ENCODE measurements at places on chromosomes 2 and 18.

- peak; percentile 13 for DNase-seq
These were observed 910 bp downstream of the SRSF7 start for GRCh38 chr2:38750011-38750890.

- no peak for DNase-seq
These were observed 293.2 kb upstream of the FIGN start for GRCh38 chr2:164028814-164029534.

- DNase-seq, result no peak
These were observed 894 bp upstream of the GCC2 start for GRCh38 chr2:108447947-108448677.

DNA sequence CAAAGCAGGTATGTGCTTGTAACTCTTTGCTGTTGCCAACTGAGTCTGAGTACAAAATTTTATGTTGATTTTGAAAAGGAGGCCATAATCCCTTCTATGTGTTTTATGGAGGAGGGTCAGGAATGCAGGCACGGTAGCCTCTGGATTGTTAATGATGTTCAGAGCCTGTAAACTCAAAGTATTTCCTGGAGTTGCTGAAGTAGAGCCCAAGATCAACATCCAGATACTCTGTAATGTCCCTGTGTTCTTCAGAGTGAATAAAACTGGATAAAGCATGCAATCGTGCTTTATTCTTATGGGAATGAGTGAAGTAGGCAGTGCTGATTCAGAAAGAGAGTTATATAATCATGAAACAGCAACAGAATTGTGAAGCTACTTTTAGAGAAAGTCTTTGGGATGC, 61.8 kb upstream of the CHRNA1 start:
- no peak for DNase-seq

- no peak for DNase-seq
These were observed 657.3 kb upstream of the LINC00305 start for GRCh38 chr18:64806232-64806631.

DNA sequence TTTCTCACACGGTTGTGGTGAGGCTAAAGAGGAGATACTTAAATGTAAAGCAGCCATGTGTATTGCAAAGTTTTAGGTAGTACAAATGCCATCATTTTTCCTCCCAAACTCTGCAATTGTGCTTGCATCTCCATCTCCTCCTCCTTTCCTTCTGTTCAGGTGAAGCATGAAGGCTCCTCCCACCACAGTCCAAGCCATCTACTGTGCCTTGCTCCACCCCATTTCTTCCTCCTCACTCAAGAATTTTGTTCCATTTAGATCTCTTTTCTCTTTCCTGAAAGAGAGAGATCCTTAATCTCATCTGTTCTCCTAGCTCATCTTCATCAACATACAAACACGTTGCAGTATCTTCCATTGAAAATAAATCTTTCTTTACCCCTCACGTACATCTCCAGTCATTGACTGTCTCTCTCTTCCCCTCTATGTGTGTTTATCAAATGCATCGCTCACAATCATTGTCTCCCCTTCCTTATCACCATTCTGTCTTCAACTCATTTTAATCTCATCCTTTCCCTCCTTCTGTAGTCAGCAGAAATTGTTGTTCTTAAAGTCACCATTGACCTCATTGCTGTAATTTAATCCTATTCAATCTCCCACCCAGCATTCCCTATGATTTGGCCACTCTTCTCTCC, 392.1 kb downstream of the RAD51AP2 start:
- no peak for DNase-seq

- no peak for DNase-seq
These were observed 67.8 kb upstream of the DSC1 start for GRCh38 chr18:31230495-31230894.

- DNase-seq, result no peak
These were observed 99.5 kb downstream of the TTC32 start for GRCh38 chr2:19802086-19802841.

Measured in stimulated activated CD4-positive, alpha-beta T cell treated with anti-CD3 and anti-CD28 coated beads, Interleukin-15, amount 100 ng/mL, for 1 hour (primary cell).